ENCODE measurements at places on chromosomes 6 and 20. TPM values are rescaled to one million over a fixed set of nuclear protein-coding genes. Genes with fewer than 3 reads are reported as not detected.

AGPAT4 gene
- 3.5 TPM for total RNA-seq

TSBP1 gene
- not detected for total RNA-seq

SPATA2 gene
- total RNA-seq, result 6.6 TPM

JAG1 gene
- total RNA-seq, result 29.4 TPM

FOXP4 gene
- 21.8 TPM for total RNA-seq

TMEM200A gene
- total RNA-seq, result 0.45 TPM
